RKO (cell line): ENCODE measurements at places on chromosomes 3 and 15.

DNA sequence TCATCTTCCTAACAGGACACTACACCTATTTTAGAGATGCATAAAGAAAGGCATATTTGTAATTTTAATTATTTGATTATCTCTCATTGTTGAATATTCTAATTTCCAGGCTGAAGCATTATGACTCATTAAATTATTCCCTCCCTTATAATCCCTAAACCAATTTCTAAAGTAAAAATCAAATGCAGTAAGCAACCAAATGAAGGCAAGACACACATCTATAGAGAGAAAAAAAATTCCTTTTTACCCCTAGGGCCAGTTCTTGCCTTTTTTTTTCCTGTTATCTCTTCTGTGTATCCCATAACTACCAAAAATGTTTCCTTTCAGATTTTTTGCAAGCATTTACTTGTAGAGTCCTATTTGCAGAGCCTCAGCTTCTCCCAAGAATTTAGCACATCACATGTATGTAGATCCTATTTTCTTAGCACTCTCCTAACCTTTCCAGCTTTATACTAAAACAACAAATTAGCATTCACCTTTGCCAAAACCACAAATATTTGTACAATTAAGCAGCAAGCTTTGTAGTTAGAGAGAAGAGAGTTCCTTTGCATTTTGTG, 177.9 kb downstream of the SATB1 start:
- DNase-seq, result no peak

- no peak for DNase-seq
These were observed 10.6 kb upstream of the SPRED1 start for GRCh38 chr15:38242055-38242454.

GRCh38 chr3:161540594-161540993, 44.0 kb downstream of the OTOL1 start:
- DNase-seq, result no peak

DNA sequence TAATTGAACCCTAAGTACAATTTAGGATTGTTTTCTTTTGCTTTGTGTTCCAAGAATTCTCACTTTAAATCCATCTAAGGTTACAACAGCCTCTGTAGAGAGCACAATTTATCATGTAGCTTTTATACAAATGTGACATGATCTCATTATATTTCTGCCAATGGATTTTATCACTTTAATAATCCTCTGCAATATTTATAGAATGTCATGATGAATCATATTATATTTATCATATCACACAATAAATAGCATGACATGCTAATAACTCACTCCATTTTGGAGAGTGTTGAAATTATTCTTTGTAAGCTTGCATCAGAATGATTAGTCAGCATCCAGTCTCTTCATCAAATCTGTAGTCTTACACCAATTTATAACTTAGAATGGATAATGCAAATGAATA, 280.6 kb upstream of the ZNF717 start:
- DNase-seq, result peak; percentile 12

- DNase-seq, result no peak
These were observed 38.3 kb downstream of the CCNB2 start for GRCh38 chr15:59143281-59143680.

DNA sequence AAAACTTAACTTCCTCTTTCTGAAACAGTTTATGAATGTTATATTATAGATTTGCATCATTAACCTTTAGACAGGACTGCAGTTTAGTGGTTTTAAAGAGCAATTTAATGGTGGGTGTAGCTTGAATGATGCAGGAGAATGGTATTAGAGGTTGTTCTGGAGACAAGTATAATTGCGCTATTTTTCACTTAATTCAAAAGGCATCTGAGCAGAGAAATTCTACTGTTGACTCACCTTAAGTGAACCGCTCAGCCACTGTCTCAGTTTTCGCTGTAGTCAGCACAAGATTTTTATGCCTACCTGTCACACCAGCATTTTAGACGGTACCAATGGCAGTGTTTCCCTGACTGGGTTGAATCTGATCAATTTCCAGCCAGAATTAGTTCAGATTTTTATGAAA, 348.8 kb upstream of the DCBLD2 start:
- no peak for DNase-seq

DNA sequence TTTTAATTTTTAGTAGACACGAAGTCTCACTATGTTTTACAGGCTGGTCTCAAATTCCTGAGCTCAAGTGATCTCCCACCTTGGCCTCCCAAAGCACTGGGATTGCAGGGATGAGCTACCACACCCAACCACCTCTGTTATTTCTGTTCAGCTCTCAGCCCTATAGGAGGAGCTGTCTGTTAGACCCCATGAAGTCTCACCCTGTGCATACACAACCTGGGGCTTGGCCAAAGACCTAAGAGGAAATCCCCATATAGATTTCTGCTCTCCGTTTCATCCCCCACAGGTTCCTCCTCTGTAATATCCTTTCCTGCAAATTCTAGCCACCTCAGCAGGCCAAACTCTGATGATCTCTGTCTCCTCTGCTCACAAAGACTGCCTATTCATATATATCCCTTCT, 56.6 kb upstream of the CTDSPL2 start:
- DNase-seq, result no peak

DNA sequence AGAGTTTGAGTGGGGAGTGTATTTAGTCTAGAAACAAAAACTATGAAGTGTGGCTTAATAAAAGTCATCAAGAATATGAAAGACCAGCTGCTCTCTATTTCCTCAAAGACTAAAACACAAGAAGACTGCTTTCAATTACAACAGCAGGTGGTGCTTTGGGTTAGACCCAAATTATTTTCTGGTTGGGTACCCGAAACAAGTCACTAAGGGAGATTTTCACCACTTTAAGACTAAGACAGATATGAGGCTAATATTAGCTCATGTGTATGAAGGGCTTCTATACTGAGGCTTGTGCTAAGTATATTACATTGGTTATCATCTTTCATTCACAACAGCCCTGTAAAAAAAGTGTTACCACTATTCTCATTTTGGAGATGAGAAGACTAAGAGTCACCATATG, 43.1 kb downstream of the COL8A1 start:
- DNase-seq, result no peak

- DNase-seq, result no peak
These were observed 16.4 kb downstream of the CA12 start for GRCh38 chr15:63365273-63365680.

GRCh38 chr3:43288366-43288765, 2.0 kb downstream of the SNRK start:
- DNase-seq, result peak; percentile 43

DNA sequence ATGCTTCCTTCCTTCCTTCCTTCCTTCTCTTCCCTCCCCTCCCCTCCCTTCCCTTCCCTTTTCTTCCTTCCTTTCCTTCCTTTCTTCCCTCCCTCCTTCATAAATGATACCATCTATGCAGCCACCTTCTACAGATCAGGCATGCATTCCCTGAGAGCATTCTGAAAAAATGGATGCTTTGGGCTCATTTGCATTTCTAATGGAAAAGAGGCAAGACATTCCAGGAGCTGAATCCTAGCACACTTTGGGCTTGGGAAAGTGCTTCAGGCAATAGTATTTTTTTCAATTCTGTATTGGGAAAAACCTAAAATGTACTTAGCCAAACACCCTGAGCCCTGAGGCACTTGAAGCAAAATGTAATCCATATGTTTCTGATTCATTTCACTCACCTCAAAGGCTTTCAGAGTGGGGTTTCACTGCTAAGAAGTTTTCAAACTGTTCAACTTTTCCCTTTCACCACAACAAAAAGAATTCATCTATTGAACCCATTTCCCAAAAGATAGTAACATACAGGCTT, 220.1 kb upstream of the RORA start:
- DNase-seq, result no peak

- no peak for DNase-seq
These were observed 13.9 kb upstream of the FAM174B start for GRCh38 chr15:92669432-92669831.

DNA sequence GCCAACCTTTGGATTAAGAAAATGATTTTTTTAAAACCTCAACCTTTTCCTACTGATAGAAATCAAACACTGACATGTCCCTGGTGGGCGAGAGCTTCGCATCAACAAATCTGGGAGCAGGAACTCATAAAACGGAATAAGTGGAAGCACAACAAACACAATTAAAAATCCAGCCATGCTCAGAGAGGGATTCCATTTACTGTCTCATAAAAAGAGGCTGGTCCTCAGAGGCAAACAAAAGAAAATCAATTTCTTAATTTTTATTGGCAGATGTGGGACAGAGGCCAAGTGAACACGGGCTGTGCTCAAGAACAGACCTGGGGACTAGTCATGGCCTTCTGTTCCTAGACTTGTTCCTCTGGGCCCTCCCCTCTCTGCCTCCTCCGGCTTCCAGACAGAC, 214.5 kb downstream of the NTRK3 start:
- no peak for DNase-seq

DNA sequence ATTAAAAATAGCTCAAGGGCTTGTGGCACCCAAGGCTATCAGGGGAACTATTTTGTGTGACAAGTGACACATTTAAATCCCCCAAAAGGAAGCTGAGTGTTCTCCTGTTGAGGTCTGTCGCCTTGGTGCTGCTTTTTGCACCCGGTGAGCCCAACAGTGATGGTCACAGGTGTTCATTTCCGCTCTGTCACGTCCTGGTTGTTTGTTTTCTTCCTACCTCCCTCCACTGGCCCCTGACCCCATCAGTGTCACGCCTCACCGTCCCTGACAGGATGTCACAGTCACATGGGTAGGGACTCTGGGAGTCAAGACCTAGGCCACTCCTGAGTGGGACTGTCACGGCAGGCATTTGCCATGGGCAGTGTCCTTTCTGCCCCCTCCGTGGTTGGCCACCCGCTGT, 11.2 kb downstream of the SLCO3A1 start:
- DNase-seq, result no peak

GRCh38 chr3:83934192-83935021, 1024.4 kb upstream of the CADM2 start:
- DNase-seq, result peak; percentile 11

DNA sequence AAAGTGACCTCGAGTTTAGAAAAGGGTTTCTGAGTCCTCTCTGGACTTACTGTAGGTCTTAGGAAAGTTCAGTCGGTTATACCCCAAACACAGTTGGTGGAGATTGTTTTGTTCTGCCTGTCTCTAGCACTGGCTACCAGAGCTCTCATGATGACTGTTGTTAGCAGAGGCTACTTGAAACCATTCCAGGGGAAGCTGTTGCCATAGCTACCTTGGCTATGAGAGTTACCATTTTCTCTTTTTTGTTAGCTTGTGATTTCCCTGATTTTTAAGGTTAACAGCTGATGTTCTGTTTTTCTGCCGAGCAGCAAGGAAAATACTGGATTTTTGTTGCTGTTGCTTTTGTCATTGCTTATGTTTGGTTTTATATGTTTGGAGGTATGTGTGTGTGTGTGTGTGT, 26.7 kb downstream of the ABHD2 start:
- no peak for DNase-seq

- DNase-seq, result no peak
These were observed 10.9 kb downstream of the SCG3 start for GRCh38 chr15:51692154-51692553.

- DNase-seq, result no peak
These were observed 19.1 kb upstream of the CCDC174 start for GRCh38 chr3:14632442-14632930.

DNA sequence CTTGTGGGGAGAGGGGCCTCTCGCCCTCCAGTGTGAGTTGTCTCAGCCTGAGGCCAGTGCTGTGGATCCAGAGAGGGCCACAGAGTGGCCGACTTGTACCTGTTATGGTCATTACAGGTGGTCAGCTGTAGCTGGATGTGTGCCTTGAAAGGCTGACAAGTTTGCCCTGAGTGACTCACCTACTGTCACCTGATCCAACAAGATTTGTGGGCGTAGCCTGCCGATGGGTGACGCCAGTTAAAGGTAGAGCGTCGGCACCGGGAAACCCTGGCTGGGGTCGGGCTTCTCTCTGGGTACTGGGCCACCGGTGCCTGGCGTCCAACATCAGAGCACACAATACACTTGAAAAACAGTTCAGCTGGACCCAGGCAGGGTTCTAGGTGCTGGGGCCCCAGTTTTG, 2.8 kb upstream of the ISG20 start:
- DNase-seq, result peak; percentile 24

DNA sequence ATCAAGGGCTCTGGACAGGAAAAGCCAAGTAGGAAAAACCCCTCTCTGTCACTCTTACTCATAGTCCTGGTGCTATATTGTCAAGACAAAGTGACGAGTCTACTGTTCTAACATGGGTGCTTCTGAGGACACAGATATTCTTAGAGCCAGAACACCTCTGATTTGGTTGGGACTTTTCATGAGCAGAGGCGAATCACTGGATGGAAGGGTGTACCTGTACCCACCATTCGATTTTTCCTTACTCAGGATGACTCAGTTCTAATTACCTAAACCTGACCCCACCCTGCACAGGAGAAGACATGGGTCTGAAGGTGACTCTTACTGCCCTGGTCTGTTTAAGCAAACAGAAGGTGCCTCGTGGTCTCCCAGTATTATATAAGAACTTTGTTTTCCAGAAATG, 58.5 kb downstream of the ABCC5 start:
- no peak for DNase-seq

DNA sequence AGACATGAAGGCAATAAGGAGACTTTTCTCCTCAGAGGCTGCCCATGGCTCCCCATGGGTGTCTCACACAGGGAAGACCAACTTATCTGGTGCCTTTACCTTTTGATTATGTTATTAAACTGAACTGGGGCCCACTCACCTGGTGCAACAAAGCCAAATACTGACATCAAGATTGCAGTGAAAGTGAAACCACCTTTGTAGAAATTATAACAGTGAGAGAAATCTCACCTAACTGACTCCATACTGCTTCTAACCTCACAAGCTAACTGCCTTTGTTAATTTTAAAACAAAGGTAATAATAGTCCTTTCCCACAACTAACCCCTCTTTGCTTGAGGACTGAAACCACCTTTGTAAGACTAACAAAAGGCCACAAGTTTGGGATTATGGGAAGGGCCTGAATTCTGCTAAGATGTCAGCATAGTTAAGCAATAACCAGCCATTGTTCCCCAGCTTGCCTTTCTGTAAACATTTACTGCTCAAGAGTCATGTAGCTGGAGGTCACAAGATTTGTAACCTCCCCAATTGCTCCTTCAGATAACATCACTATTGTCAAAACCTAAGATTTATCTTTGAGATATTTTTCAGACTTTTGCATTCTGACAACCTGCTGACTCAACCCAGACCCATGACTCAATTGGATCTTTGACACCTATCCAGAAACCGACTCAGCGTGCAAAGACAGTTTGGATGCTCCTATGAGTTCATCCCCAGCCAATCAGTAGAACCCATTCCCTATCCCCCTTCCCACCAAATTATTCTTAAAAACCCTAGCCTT, 420.3 kb upstream of the CFAP20DC start:
- DNase-seq, result peak; percentile 32

DNA sequence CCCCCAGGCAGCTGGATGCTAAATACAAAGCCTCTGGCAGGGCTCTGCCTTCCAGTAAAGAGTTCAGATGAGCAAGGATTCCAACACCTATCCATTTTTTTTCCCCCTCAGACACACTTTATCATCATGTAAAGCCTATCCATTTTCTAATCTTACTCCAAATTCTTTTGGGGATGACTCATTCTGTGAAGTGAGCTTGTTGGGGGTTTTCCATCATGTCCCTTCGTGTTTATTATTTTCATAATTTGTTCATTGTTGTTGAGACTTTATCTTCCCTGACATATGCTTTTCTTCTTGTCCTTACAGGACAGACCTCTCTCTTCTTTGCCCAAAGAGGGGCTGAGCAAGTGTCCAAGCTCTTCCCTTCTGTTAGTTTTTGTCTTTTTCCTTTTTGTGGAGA, 34.7 kb upstream of the SH3BP5 start:
- no peak for DNase-seq
